GM19239 (cell line): ENCODE measurements at places on chromosomes 3 and 15.

GRCh38 chr15:62894322-62895085 is 148.0 kb upstream of the TPM1 start:
- DNase-seq, result no peak

GRCh38 chr3:173268781-173269180 is 127.7 kb upstream of the SPATA16 start:
- DNase-seq, result no peak

GRCh38 chr3:162052636-162053035 is 556.0 kb downstream of the OTOL1 start:
- DNase-seq, result no peak

DNA sequence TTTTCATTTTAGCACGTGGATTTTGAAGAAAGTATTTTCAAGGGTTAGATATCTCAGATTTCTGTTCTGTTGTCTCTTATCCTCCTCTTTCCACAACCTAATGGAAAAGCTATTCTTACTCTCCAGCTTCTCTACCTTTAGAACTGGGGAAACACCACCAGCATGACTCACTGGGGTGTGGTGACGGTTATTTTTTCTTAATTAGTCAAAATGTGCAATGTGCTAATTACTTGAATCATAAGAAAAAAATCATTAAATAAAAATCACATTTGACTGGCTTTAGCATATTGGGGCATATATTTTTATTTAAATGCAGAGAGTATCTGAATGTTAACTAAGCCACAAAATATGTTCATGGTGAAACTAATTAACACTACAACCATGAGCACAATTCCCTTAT is 570.7 kb upstream of the AGTR1 start:
- no peak for DNase-seq

GRCh38 chr3:17494117-17494809 is 248.2 kb downstream of the TBC1D5 start:
- DNase-seq, result no peak

DNA sequence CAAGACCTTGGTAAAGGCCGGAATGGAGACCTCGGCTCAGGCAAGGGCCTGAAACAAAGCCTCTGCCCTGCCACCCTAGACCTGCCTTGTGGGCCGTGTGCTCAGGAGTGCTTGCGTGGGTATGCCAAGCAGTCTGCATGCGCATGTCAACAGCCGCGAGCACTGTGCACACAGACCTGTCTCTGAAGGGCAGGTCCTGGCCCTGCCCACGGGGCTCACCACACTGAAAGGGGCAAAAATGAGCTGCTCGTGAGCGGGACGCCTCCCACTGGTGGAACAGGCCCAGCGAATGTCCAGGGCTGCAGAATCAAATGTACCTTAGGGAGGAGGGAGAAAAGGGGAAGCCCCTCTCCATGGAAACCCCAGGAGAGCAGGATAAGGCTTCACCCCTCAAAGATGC is 44.3 kb upstream of the FGD5 start:
- no peak for DNase-seq

DNA sequence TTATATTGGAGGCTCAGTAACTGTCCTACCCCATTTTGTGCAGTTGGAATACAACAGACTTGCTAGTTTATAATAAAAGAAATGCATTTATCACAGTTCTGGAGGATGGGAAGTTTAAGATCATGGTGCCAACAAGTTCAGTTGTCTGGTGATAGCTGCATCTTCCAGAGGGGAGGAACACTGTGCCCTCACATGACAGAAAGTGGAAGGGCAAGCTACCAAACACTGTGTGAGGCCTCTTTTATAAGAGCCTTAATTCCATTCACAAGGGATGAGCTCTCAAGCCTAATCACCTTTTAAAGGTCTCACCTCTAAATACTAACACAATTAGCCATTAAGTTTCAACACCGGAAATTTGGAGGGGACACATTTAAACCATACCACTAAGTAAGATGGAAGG is 1073.9 kb downstream of the PLOD2 start:
- no peak for DNase-seq

GRCh38 chr3:58488967-58489366 is 2.9 kb upstream of the KCTD6 start:
- DNase-seq, result no peak

GRCh38 chr3:142998439-142998838 is 2.9 kb upstream of the U2SURP start:
- DNase-seq, result no peak
